Neuronal stem cell (in vitro differentiated cells): ENCODE measurements at places on chromosomes 6 and 20.

DNA sequence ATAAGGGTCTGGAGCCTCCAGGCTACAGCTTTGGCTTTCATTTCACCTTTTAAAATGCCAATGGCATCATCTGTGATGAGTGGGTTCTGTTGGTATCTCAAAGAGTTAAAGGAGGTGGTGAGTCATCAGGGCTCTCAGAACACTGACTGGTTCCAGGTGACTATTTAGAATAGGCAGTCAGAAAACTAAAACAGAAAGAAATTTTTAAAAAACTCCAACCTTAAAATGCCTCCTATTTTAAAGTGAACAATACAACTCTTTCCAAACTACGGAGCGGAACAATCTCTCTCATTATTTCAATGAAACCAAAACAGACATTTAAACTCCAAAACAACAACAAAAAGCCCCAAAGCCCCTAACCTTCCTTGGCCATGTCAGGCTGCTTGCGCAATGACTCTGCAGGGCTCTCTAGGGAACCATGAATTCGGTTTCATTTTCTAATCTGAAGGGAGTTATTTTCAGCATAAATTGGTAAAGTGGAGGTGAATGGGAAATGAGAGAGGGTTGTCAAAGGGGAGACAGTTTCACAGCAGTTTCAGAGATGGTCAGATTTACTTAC is 194.9 kb downstream of the KIF6 start:
- no peak for DNase-seq

- DNase-seq, result no peak
Measured at GRCh38 chr6:27582928-27583725, 110.2 kb upstream of the ZNF184 start.

- no peak for DNase-seq
Measured at GRCh38 chr20:137668-138490, 4.5 kb upstream of the DEFB126 start.

GRCh38 chr20:58162986-58163385 is 65.5 kb downstream of the ANKRD60 start:
- DNase-seq, result no peak

GRCh38 chr6:73369563-73369962 is at the start of gene OOEP:
Gene OOEP, minus strand, starts transcription at chr6:73369897. Its CDS starts 105 bp downstream, at chr6:73369792.
- DNase-seq, result no peak

DNA sequence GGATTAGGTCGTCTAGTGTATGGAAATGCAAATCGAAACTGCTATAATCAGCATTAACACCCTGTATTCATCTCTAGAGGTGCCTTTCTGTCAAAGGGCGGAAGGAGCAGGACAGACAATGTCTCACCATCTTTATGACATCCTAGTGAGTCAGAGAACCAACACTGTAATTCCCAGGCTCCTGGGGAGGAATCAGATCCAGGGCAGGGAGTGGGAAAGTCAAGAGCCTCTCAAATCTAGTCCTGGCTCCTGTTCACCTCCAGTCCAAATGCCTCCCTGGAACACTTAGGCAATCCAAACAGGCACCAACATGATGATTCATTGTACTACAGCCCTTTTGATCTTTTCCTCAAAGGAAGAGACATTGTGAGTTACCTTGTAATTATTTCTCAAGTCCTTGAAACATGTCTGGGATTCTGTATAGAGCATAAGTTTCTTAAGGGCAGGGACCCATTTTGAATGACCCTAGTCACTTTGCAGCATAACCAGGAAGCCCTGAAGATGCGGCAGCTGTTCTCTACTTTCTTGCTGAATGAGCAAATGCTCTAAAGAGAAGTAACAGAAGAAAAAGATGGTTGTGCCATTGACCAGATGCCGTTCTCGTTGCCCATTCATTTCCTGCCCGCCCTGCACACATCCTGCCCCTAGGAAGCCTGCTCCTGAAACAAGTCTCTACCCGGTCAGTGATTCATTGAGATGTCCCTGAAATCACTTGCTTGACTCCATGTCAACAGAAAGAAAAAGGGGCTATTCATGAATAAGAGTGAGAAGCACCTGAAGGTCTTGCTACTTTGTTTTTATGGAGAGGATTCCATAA is 112.8 kb upstream of the JARID2 start:
- DNase-seq, result no peak

- DNase-seq, result no peak
Measured at GRCh38 chr6:106097411-106098231, 11.5 kb downstream of the PRDM1 start.

GRCh38 chr6:21924002-21924401 is 330.5 kb downstream of the SOX4 start:
- DNase-seq, result no peak

DNA sequence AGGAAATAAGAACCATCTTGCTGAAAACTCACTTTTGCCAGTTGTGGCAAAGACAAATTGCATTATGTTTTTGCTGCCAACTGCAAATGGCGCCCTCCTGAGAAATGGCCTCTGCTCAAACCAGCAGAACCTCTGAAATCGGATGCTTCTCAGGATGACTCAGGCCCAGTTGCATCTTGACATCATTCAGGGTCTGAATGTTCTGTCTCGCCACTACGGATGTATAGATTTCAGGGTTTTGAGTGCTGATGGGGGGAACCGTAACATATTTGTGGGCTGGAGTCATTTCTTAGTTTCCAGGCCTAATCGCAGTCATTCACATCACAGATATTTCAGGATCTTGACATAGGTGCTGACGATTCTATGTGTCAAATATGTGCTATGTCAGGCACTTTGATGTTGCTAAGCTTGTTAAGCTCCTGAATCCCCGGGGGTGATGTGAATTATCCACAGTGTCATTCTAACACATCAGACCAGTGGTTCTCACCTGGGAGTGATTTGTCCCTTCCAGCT is 207.1 kb downstream of the NFATC2 start:
- no peak for DNase-seq

DNA sequence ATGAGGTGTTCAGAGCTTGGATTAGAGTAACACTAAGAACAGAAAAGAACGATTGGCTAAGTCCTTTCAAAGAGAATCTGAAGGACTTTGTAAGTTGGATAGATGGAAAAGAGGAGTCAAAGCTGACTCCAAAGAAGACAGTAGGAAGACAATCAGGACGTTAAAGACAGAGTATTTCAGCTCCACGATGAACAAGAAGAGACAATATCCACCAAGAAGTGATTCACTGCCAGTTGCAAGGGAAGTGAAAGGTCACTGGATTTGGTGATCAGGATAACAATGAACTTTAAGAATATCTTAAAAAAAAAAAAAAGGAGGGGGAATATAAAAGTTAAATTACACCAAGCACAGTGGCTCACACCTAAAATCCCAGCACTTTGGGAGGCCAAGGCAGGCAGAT is 17.9 kb downstream of the REPS1 start:
- DNase-seq, result no peak

- DNase-seq, result peak; percentile 77
Measured at GRCh38 chr6:36094753-36095496, 35.4 kb upstream of the MAPK13 start.

GRCh38 chr20:41750137-41750536 is 132.0 kb upstream of the CHD6 start:
- no peak for DNase-seq

DNA sequence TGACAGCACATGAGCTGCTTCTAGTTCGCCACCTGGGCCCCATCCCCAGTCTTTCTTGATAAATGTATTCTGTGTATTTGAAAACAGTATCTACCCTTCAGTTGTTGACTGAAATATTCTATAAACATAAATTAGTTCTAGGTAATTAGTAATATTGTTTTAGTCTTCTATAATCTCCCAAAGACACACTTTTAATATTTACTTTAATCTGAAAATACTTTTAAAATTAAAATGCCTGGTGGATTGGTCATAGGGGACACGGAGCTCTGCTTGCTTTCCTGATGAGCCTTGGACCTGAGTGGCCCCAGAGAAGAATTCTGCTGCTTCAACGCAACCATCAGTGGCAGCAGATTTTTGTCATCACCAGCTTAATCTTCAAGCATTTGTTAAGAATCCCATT is 234.5 kb downstream of the THBS2 start:
- DNase-seq, result no peak

- DNase-seq, result no peak
Measured at GRCh38 chr20:8082989-8083388, 49.1 kb upstream of the PLCB1 start.

DNA sequence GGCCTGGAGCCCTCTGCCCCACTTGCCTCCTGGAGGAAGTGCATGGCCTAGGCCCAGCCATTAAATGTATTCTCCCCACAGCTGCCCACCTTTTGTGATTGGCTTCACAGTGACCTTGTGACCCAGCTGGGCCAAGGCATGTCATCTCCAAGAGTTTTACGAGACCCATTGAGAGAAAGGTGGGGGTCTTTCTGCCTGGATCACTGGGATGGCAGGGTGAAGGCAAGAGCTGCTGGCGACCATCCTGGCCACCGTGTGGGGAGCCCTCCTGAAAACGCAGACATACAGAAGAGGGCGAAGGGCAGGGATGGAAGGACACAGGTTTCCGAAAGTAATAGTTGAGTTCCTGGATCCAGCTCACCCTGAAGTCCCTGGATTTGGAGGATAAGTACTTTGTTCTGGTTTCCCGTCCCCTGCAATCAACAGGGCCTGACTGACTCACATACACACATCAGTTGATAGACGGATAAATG is 12.3 kb upstream of the SPO11 start:
- no peak for DNase-seq

DNA sequence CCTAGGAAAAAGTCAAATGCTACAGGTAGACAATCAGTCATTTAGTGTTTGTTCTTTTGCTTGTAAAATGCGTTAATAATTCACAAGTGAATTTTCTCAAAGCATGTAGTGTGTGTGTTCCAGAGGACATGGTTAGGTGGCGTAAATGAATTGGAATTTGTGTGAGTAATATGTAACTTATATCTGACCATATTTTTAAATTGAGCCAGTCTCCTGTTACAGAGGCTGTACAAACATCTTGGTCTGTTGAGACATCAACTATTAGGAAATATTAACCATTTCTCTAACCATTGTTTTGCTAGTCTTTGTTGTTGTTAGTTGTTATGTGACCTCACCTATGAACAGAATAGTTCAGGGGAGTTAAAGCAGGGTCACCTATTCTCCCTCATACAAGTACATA is 22.7 kb downstream of the MCM8 start:
- no peak for DNase-seq

DNA sequence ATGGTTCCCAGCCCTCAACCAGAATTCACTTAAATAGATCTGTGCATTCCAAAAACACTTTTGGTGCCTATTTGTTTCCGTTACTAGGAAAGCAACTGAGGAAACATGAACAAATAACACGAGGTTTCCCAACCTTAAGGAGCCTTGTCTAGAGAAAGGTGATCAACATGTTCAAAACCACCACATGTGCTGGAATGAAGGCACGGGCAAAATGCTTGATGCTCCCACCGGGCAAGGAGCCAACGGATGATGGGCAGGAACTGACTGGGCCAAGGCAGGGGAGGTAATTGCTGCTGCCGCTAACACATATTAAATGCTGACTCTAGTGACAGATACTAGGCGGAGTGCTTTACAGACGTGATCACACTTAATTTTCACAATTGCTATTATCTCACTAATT is 2.5 kb downstream of the MYLK4 start:
- DNase-seq, result no peak

GRCh38 chr6:133223452-133224029 is 17.6 kb upstream of the EYA4 start:
- DNase-seq, result no peak

GRCh38 chr6:18047406-18047805 is 60.0 kb upstream of the KIF13A start:
- DNase-seq, result no peak

GRCh38 chr6:55388211-55388610 is 60.9 kb downstream of the GFRAL start:
- DNase-seq, result no peak

- DNase-seq, result no peak
Measured at GRCh38 chr6:136873748-136874147, 48.4 kb upstream of the SLC35D3 start.

DNA sequence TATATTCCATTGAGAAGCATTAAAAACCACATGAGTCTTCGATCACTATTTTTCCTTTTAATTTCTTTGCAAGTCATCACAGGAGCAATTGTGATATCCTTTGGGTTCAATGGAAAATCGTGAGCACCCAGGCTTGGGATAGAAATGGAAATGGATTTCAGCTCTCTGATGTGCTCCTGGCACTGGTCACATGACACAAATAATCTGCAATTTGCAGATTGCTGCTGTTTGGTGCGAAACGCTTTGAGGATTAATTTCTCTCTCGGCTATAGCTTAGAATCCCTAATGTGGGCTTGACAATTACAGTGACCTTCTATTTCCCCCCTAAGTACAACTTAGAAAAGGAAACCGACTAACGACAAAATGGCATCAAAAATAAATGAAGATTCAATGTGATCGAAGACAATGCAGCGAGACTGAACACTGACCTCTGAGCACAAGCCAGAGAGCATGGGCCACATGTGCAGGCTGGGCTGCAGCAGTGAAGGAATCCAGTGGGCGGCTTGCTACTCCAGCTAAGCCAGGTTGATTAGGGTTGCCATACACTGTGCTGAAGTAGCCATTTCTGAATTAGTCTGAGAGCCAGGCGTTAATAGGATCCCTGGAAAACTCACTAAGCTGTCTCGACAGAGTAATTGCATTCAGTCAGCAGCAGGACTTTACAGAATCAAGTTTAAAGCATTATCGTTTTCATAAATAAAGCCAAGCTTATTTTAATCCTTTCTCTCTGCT is 301.8 kb upstream of the AGPAT4 start:
- peak; percentile 17 for DNase-seq

GRCh38 chr6:132114201-132114825 is 163.1 kb upstream of the CCN2 start:
- no peak for DNase-seq

DNA sequence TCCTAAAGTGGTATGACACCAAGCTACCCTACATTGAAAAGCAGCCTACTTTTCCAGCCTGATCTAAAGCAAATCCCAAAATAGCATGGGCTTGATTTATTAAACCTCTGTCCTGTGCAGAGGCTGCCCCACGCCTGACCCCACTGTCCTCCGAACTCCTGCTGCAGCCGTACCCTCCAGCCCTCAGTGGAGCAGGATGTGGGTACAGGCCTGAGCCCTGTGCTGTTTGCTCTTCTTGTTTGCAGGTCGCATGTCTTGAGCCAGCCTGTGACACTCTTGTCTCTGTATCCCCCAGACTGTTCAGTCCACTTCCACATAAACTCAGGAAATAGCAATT is 61.2 kb downstream of the RPP40 start:
- no peak for DNase-seq

GRCh38 chr20:20782231-20782630 is 69.8 kb upstream of the RALGAPA2 start:
- DNase-seq, result no peak

DNA sequence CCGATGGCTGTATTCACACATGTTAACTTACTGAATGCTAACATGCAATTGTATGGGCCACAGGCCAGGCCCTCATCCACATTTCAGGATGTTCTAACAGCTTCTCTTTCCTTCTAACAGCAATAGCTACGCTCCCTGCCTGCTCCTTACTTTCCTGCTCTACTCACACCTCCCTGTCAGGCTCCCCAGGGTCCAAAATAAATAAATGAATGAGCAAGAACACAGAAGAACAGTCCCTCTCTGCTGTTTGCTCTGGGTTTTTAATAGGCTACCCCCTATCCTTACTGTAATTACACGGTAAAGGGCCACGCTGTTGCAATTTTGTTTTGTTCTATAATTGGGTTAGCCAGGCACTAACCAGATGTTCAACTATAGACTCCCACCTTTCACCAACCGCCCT is 135.6 kb downstream of the GMDS start:
- no peak for DNase-seq

GRCh38 chr6:107616775-107617174 is 126.9 kb downstream of the SOBP start:
- DNase-seq, result no peak

- DNase-seq, result no peak
Measured at GRCh38 chr20:21101932-21102575, 4.1 kb downstream of the LINC00237 start.

GRCh38 chr6:84390334-84390733 is 162.9 kb upstream of the CEP162 start:
- no peak for DNase-seq
